ENCODE measurements at places on chromosomes 6 and 20.

- no peak for DNase-seq
Observed at GRCh38 chr20:63016514-63017075, 9.8 kb upstream of the BHLHE23 start.

DNA sequence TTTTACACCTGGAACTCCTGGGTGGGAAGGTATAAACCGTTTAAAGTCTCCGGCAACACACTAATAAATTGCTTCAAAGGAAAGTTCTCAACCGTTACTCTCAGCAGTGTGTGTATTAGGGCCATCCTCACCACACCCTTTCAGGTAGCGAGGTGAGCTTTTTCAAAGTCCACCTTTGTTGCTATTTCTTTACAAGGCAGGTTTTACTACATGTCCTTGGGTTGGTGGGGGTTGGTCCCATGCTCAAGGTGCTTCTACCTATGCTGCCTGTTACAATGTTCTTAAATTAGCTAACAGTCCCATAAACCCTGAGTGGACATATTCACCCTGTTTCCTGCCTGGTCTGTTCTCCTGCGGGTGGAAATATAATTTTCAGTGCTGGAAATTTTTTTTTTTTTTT is 13.2 kb upstream of the OSER1 start:
- no peak for DNase-seq

DNA sequence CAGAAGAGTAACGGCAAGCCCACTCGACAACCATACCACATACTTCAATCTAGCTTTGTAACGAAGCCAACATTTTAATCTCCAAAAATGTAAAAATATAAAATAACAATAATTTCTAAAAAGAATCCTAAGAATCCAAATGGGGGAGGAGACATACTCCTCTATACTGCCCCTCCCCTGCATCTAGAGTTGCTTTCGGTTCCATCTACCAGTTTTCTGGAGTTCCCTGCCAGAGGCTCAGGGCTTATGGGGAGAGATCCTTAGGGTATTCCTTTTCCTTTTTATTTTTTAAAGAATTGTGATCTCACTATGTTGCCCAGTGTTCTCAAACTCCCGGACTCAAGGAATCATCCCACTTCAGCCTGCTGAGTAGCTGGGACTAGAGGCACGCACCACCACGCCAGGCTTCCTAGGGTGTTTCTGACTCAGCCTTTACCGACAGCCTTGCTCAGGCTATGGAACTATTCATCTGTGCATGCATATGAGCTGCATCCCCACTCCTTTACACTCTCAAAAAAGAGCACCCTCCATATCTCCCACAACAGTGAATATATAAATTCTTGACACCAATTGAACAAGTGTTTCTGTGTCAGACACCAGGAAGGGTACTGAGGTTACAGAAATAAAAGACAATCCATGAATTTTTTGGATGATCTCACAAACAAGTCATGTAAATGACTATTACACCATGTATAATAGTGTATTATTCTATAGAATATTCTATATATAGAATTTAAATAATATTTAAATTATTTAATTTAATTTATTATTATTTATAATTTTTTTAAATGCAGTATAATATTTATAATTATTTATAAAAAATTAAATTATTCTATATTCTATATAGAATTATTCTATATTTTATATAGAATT is 40.7 kb upstream of the UBR2 start:
- no peak for DNase-seq

GRCh38 chr20:20002101-20002998 is 14.8 kb upstream of the NAA20 start:
- DNase-seq = no peak

DNA sequence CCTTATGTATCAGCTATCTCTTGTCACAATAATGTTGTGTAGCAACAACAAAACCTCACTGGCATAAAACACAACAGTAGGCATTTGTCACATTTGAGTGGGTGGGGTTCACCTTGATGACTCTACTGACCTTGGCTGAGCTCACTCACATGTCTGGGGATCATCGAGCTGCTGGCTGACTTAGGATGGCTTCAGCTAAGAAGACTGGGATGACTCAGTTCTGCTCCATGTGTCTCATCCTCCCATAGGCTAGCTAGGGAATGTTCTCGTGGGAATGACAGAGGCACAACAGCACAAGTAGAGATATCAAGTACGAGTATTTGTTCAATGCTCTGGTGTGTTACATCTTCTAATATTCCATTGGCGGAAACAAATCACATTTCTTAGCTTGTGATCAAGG is 167.9 kb downstream of the PLCB1 start:
- no peak for DNase-seq

- DNase-seq = no peak
Observed at GRCh38 chr20:52923123-52923937, 48.8 kb upstream of the TSHZ2 start.

Data from NCI-H1417 treated with DMSO at 0.1 percent for 48 hours (cell line).